ENCODE measurements at places on chromosomes 12 and 14.
A peak's percentile ranks its signal among the peaks of the same experiment; 100 is the strongest.

- no peaks in the 10 kb centered on the region for H3K4me1 ChIP-seq
- no peaks in the 10 kb centered on the region for H3K27me3 ChIP-seq
- H3K27ac ChIP-seq, result peak overlapping the region; percentile 43
- no peak for DNase-seq
- H3K4me3 ChIP-seq, result no peak overlapping the region
Observed at GRCh38 chr14:79543967-79544697, 667.2 kb downstream of the DIO2 start.

DNA sequence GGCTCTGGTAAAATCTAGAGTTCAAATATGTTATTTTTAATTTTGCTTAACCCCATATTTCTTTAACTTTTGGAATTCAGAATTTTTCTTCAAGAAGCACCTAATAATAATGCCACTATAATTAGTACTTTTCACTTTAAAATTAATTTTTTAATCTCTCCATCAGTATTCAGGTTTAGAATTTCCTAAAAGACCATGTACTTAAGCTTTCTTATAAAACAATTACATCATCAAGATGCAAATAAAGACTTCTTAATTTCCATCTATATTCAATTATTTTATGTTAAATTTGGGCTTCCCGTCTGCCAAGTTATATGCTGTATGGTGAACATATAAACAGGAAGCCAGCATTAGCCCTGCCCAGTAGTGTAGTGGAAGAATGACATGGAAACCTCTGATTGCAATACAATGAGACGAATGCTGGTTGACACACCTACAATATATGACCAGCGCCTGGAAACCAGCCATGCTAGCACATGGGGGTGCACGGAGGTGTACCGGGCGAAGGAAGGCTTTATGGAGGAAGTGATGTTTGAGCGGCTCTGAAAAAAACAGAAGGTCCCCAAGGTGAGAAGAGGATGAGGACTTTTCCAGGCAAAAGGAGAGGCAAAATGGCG, 82.2 kb downstream of the LLPH start:
- H3K36me3 ChIP-seq, result no peaks in the 10 kb centered on the region
- no peaks in the 10 kb centered on the region for H3K4me1 ChIP-seq
- no peaks in the 10 kb centered on the region for H3K27me3 ChIP-seq
- H3K27ac ChIP-seq, result no peak overlapping the region
- no peak for DNase-seq

- H3K27me3 ChIP-seq, result no peaks in the 10 kb centered on the region
- peaks cover 8% of the 10 kb centered on the region for H3K4me1 ChIP-seq
- H3K36me3 ChIP-seq, result no peaks in the 10 kb centered on the region
- H3K27ac ChIP-seq, result no peak overlapping the region
- no peak overlapping the region for H3K4me3 ChIP-seq
Observed at GRCh38 chr12:10726945-10727344, 3.8 kb upstream of the YBX3 start.

DNA sequence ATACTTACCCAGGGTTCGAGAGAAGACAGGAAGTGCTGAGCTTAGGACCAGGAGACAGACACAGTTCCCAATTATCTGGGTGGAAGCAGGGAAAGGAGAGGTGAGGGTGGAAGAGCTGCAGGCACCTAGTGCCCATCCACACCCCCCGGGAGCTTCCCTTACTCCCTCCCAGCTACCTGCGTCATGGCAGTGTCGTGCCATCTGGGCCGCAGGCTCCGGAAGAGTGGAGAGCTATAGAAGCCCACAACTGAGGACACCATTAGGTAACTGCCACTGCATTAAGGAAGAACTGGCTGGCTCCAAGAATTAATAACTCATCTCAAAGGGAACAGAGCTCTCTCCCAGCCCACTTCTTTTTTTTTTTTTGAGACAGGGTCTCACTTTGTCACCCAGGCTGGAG, 5.8 kb upstream of the DHH start:
- no peak for DNase-seq
- H3K4me1 ChIP-seq, result peaks cover 12% of the 10 kb centered on the region

DNA sequence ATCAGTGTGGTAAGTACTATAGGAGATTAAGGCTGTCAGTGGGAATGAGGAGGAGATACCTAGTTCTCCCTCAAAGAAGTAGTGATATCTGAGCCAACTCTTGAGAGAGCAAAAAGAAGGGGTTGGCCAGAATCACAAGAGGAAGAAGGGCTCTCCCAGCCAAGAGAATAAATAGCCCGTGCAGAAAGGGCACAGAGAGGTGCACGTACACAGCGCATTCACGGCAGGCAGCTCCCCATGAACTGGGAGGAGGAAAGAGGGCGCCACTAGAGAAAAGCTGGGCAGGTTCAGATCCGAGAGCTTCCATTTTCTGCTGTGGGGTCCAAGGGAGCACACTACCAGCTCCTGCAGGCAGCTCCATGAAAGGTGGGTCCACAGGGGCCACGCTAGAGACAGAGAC, 59.9 kb downstream of the PPP2R5E start:
- no peaks in the 10 kb centered on the region for H3K27me3 ChIP-seq
- peaks cover 37% of the 10 kb centered on the region for H3K4me1 ChIP-seq
- no peak overlapping the region for H3K27ac ChIP-seq

- no peaks in the 10 kb centered on the region for H3K27me3 ChIP-seq
- no peak overlapping the region for H3K4me3 ChIP-seq
- H3K36me3 ChIP-seq, result no peaks in the 10 kb centered on the region
- DNase-seq, result no peak
Observed at GRCh38 chr14:26845151-26845818, 247.5 kb upstream of the NOVA1 start.

- no peak overlapping the region for H3K27ac ChIP-seq
- no peak overlapping the region for H3K4me3 ChIP-seq
- H3K36me3 ChIP-seq, result no peaks in the 10 kb centered on the region
- no peak for DNase-seq
- H3K27me3 ChIP-seq, result no peaks in the 10 kb centered on the region
Observed at GRCh38 chr12:1131811-1132224, 140.8 kb downstream of the ERC1 start.

GRCh38 chr12:90290980-90291975, 582.6 kb upstream of the ATP2B1 start:
- no peaks in the 10 kb centered on the region for H3K36me3 ChIP-seq
- H3K4me1 ChIP-seq, result no peaks in the 10 kb centered on the region
- H3K27ac ChIP-seq, result no peak overlapping the region

- H3K4me3 ChIP-seq, result no peak overlapping the region
- no peaks in the 10 kb centered on the region for H3K36me3 ChIP-seq
- peaks cover 51% of the 10 kb centered on the region for H3K4me1 ChIP-seq
- DNase-seq, result no peak
- H3K27me3 ChIP-seq, result no peaks in the 10 kb centered on the region
Observed at GRCh38 chr14:68177728-68178127, 358.1 kb downstream of the RAD51B start.

DNA sequence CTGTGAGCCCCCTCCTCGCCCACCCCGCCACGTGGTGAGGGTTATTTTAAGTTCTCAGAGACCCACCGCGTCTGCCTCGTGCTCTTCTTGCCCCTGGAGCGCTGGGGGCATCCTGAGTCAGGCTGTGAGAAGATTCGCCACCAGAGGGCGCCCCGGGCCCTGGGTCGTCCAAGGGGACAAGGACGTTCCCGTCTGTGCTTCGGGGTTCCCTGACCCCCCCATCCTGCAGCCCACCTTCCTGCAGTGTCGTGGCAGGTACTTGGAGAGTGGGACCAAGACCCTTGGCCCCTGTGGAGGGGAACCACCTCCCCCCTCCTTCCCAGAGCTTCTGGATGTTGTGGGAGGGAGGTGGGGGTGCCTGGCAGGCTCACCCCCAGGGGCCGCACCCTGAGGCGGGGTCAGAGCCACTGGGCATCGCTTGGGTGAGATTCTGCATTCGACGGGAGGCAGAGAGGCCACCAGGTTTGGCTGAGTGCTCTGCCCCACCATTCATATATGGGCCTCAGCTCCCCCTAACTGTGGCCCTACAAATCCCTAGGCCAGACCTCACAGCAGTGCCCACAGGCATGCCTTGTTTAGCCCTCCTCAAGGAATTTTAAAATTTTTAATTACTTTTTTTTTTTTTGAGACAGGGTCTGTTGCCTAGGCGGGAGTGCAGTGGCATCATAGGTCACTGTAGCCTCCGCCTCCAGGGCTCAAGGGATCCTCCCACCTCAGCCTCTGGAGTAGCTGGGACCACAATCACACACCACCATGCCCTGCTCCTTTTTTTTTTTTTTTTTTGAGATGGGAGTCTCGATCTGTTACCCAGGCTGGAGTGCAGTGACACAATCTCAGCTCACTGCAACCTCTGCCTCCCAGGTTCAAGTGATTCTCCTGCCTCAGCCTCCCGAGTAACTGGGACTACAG, 17.0 kb downstream of the RHOF start:
- no peaks in the 10 kb centered on the region for H3K36me3 ChIP-seq
- peaks cover 20% of the 10 kb centered on the region for H3K4me1 ChIP-seq
- no peaks in the 10 kb centered on the region for H3K27me3 ChIP-seq
- no peak overlapping the region for H3K27ac ChIP-seq
- no peak overlapping the region for H3K4me3 ChIP-seq

DNA sequence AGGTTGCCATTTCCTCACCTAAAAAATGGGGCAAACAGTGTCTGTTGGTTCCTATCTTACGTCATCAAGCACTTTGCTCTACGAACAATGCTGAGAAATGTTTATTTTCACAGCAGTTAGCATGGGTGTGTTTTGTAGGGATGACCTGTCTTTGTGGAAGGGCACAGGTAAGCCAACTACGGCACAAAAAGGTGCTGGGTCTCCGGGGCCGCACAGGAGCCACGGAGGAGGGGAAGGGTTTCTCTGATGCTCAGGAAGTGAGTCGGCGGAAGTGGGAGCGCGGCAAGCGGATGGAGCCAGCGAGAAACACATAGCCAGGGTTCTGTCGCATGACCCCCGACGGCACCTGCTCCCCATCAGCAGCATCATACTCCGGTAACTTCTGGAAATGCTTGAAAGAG, 65.6 kb upstream of the TCL1B start:
- no peaks in the 10 kb centered on the region for H3K4me1 ChIP-seq
- no peak for DNase-seq
- H3K27ac ChIP-seq, result no peak overlapping the region
- no peak overlapping the region for H3K4me3 ChIP-seq

DNA sequence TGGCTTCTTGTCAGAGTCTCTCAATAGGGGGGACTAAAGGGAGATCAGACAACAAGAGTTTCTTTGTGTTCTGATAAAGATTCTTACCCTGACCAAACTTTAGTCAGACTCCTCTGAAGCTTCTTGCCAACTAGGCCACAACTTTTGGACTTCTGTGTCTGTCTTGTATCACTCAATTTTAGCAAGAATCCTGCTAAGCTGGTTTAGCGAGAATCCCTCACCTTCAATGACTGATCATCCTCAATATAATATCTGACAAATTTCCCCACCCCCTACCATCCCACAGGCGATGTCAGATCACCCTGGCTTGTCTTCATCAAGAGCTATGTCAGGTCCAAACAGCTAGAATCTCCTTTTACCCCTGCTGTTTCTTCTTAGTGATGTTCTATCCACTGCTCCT, 215.2 kb downstream of the RASSF9 start:
- H3K27me3 ChIP-seq, result no peaks in the 10 kb centered on the region
- no peak for DNase-seq
- no peak overlapping the region for H3K4me3 ChIP-seq
- H3K36me3 ChIP-seq, result no peaks in the 10 kb centered on the region
- H3K27ac ChIP-seq, result no peak overlapping the region
- H3K4me1 ChIP-seq, result no peaks in the 10 kb centered on the region

- H3K4me3 ChIP-seq, result no peak overlapping the region
- no peaks in the 10 kb centered on the region for H3K36me3 ChIP-seq
- H3K27me3 ChIP-seq, result no peaks in the 10 kb centered on the region
- no peaks in the 10 kb centered on the region for H3K4me1 ChIP-seq
- H3K27ac ChIP-seq, result no peak overlapping the region
Observed at GRCh38 chr14:29709490-29709889, 218.2 kb downstream of the PRKD1 start.

DNA sequence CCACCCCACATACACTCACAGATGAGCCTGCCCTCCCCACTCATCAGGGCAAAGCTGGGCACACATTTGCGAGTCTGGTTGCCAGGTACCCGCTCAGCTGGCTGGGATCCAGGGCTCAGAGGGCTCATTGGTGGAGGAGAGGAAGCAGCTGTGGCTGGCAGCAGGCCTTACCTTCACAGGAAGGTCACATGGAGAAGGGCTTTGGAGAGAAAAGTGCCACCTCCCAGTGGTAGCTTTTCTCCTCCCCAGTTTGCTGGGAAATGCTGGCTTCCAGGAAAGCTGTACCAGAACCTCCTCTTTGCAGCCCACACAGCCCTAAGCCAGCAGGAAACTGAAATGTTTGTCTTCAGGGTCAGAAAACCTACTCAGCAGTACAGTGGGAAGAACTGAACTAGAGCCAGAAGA, 55.6 kb downstream of the LGMN start:
- H3K36me3 ChIP-seq, result peaks cover 3% of the 10 kb centered on the region
- peaks cover 31% of the 10 kb centered on the region for H3K4me1 ChIP-seq
- peak; percentile 89 for DNase-seq
- H3K4me3 ChIP-seq, result no peak overlapping the region

DNA sequence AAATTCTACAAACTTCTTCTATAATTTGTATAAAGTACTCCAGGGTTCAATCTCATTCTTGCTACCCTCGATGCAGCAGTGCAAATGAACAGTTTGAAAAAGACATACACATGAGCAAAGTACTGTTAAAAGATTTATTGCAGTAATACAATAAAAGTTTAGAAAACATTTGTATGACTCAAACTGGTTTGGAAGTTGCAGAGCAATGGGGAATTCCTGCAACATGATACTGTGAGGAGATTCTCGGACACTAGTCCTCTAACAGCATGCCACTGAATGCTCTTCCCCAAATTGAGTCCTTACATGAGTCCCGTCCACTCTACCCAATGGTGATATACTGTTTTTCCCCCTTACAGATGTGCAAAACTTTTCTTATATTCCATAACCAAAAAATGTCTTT, 45.4 kb downstream of the ATG14 start:
- H3K27me3 ChIP-seq, result no peaks in the 10 kb centered on the region
- no peak overlapping the region for H3K4me3 ChIP-seq
- no peaks in the 10 kb centered on the region for H3K36me3 ChIP-seq
- H3K27ac ChIP-seq, result no peak overlapping the region
- DNase-seq, result no peak

DNA sequence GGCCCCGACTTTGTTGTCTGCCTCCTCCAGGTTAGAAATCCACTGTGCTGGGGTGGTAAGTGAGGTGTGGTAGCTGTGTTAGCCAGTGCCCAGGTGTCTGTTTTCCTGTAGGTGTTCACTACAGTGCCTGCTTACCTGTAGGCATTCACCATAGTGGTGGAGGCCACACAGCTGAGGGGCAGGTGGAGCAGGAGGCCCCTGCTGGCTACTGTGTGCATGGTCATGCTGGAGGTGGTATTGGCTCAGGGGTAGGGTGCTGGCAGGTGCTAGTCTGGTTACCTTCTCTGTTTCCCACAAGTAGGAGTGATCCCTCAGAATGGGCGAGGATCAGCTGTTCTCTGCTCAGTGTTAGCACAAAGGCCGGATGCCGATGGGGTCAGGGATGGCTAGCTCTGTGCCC, 217.3 kb downstream of the SYT10 start:
- H3K4me3 ChIP-seq, result no peak overlapping the region
- no peaks in the 10 kb centered on the region for H3K36me3 ChIP-seq
- H3K27me3 ChIP-seq, result no peaks in the 10 kb centered on the region
- no peak overlapping the region for H3K27ac ChIP-seq
- DNase-seq, result no peak

- H3K27ac ChIP-seq, result no peak overlapping the region
- peak; percentile 68 for DNase-seq
- peak overlapping the region; percentile 56 for H3K4me3 ChIP-seq
- no peaks in the 10 kb centered on the region for H3K27me3 ChIP-seq
Observed at GRCh38 chr14:32934881-32935633, 3.6 kb upstream of the NPAS3 start.

Measured in sigmoid colon (tissue), 7 donors.